ENCODE measurements at places on chromosomes 7 and 10.

- no peak for DNase-seq
Measured at GRCh38 chr7:12757443-12757842, 70.0 kb downstream of the ARL4A start.

DNA sequence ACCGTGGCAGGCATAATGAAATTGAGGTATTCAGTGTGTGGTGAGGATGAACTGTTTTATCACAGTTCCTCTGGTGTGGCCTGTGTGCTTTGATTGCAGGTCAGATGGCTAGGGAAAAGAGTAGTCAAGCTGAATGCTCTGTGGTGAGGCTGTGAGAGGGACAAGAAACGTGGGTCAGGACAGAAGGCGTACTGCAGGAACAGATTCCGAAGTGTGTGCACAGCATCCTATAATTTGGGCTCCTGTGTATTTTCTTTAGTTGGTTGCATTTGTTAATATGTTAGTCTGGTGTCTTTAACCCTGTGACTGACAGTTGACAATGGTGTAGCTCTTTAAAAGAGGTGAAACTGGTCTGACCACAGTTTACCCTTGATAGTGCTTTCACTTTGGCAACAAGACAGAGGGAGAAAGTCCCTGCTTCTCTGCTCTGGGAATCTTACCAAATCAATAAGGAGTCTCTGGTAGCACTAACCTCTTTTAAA lies 76.5 kb downstream of the AUTS2 start:
- no peak for DNase-seq

GRCh38 chr10:7948371-7949000 lies 106.0 kb upstream of the GATA3 start:
- no peak for DNase-seq

DNA sequence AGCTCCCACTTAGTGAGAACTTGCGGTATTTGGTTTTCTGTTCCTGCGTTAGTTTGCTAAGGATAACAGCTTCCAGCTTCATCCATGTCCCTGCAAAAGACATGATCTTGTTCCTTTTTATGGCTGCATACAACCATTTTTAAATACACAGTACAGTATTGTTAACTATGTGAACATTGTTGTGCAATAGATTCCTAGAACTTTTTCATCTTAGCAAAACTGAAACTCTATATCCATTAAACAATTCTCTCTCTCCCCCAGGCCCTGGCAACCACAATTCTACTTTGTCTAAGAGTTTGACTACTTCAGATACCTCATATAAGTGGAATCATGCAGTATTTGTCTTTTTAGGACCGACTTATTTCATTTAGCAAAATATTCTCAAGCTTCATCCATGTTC lies 72.4 kb upstream of the CAPZA2 start:
- no peak for DNase-seq

- no peak for DNase-seq
Measured at GRCh38 chr7:134831862-134832261, 52.4 kb downstream of the CALD1 start.

DNA sequence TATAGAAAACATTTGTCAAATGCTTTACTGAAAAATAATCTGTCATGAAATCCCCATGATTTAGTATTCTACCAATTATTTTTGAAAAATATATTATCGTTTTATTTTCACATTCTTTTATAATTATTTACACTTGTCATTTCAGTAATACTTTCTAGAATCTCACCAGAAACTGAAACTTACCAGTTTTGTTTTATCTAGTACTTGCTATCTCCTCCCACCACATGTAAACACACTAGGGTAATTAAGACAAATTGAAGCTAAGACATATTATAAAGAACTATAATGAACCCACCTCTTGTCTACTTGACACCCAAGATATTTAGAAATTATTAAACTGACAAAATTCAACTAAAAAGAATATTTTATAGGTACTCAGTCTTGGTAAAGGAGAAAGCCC lies 51.5 kb upstream of the GRM3 start:
- no peak for DNase-seq

DNA sequence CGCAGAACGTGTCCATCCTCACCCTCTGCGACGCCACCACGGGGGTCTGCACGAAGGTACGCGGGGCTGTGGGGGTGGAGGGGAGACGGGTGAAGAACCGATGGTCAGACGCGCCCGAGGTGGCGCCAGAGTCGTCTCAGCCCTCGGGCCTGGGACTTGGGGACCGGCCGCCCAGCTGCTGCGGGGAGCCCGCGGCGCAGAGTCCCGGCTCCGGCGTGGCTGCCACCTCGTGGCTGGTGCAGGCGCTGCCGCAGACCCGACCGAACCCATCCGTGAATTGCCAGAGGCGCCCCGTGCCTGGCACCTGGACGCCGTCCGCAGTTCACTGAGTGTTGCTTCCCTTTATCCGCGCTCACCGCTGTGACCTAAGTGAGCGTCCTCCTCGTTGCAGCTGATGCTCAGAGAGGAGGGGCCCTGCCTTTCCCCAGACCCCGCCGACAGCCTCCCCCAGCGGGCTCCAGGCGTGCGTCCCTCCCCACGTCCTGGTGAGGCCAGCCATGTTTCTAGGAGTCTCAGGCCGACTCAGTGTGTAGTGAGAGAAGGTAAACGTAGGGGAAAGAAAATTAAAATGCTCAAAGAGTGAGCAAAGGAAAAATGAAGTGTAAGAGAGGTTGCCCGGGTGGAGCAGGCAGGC lies 208.7 kb downstream of the PAXIP1 start:
- DNase-seq, result no peak

GRCh38 chr7:72539702-72540101 lies 127.6 kb upstream of the CALN1 start:
- DNase-seq, result no peak

- DNase-seq, result no peak
Measured at GRCh38 chr10:1267568-1267967, 211.4 kb downstream of the WDR37 start.

Data from amygdala (tissue), 56 donors.